ENCODE measurements at places on chromosomes 13 and 19.

DNA sequence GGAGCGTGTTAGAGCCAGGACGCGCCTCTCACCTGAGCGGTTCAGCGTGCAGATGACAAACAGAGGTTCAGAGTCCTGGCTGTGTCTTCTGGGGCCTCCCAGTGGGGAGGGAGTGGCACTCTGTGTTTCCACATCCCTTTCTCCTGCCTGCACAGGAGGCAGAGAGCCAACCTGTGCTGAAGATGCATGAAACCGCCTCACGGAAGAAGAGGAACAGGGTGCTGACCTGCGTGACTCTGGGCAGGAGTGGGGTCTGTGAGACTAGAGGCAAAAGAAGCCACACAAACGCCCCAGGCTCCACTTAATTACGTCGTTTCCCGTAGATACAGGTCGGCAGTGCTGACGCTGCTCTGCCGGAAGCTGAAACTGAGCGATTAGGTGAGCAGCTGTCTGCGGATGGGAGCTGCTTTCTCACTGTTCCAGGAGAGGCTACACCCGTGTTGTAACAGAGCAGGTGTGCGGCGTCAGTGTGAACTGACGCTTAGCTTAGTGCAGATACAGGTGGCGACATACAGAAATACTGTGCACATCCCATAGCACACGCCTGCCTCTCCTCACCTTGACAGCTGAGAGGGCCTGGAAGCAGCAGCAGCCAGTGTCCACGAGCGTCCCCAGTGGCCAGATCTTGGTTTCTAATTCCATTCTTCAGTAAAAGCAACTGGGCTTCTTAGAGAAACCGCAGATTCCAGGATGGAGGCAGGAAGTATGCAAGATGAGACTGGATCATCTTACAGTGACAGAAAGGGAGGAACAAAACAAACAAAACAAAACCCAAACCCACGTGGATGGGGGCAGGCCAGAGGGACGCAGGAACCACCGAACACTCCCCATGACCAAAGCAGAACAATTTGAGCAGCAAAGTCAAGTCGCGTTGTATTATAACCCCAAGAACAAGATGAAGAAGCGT, 37.7 kb upstream of the MCF2L start:
- DNase-seq, result no peak

GRCh38 chr13:54647275-54647674, 1618.7 kb downstream of the OLFM4 start:
- no peak for DNase-seq

DNA sequence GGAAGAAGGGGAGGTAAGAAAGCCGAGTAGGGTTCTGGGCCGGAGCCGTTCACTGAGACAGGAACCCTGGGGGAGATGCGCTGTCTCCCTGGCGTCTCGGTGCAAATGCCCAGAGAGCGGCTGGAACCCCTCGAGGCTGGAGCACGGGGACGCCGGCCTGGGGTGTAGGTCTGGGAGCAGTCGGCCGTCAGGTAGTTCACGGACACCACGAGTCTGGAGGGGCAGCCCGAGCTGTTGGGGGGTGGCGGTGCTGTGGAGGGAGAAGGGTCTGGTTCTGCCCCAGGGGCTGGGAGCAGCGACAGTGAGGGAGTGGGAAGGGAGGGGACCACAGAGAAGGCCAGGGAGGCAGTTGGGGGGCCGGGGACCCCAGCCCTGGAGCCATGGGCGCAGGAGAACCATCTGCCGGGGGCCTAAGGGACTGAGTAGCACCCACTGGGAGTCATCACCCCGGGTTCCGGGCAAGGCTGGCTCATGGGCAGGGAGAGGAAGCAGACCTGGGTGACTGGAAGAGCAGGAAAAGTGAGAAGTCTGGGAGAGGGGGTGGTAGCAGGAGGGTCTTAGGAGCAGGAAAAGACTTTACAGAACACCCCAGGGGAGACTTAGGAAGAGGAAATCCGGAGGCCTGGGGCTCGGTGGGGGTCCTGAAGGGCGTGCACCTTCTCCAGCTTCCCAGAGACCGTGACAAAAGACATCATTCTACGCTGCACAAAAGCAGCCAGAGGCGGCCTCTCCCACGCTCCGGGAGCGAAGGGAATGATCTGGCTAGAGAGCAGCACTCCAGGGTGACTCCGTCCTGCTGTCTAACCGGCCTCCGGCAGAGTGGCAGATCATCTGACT, 173.1 kb upstream of the SOX1 start:
- no peak for DNase-seq

DNA sequence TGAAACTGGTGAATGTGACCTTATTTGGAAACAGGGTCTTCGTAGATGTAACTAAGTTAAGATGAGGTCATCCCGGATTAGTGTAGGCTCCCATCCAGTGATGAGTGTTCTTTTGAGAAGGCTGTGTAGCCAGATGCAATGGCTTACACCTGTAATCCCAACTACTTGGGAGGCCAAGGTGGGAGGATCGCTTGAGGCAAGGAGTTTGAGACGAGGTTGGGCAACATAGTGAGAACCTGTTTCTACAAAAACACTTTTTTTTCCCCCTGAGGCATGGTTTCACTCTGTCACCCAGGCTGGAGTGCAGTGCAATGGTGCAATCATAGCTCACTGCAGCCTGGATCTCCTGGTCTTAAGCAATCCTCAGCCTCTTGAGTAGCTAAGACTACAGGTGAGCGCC, 36.4 kb downstream of the FBN3 start:
- no peak for DNase-seq

- DNase-seq, result no peak
Measured at GRCh38 chr19:45764945-45765701, 3.9 kb downstream of the SIX5 start.

DNA sequence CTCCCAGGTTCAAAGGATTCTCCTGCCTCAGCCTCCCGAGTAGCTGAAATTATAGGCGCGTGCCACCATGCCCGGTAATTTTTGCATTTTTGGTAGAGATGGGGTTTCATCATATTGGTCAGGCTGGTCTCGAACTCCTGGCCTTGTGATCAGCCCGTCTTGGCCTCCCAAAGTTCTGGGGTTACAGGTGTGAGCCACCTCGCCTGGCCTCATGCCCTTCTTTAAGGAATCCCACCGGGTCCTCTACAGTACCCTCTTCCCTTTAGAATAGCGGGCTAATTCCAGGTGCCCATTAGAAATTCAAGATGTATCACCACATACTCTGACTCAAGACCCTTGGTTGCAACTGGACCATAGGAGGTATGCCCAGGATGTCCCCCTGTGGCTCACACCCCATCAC, 74.2 kb upstream of the ZNF536 start:
- no peak for DNase-seq

DNA sequence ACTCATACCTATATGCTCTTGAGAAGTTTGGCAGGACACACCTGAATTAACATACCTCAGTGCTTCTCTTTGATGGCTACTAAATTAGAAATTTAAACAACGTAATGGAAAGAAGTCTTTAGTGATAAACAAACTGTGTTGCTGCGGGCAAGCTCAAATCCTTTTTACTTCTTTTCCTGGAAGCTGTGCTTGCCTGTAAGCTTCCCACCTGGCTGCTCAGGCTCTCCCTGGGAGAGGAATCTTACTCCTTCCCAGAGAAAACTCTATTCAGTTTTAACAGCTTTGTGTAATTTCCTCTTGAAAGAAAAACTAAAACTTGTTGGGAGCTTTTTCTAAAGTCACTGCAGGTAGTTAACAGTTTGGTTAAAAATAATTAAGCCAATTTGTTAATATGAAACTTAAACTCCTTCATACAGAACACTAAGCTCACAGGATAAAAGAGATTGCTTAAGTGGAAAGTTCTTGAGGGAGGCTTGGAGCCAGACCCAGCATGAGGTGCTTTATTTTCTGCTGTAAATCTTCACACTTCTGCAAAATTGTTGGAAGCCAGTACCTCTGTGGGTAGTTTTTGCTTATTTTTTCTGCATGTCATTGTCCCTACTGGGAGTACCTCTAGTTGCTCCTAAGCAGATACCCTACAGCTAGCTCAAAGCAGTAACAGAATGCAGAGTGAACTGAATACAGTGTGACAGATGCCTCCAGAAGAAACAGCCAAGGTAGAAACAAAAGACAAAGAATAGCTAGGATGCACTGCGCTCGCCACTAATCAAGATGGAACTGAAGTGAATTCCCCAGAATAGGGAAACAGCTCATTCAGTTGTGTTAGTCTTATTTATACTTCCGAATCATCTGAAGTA, 1253.0 kb downstream of the PCDH17 start:
- no peak for DNase-seq

DNA sequence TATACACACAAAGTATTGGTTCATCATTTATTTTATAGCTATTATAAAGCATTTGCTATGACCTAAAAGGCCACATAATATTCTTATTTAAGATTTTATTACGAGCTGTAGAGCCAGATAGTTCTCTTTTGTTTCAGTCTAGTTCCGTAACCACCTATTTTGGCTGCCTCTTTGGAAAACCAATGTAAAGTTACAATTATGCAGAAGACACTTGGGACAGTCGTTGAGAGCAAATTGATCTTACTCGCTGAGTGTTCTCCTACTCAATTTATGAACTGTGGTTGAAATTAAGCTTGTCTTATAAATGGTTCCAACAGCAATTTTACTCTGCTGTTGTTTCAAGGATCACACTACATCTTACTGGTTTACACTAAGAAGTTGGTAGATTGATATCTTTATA, 122.3 kb downstream of the SLC7A1 start:
- no peak for DNase-seq

GRCh38 chr19:41691268-41691970, 3.3 kb upstream of the CEACAM7 start:
- DNase-seq, result no peak

- DNase-seq, result no peak
Measured at GRCh38 chr19:30590596-30591229, 218.5 kb downstream of the ZNF536 start.

DNA sequence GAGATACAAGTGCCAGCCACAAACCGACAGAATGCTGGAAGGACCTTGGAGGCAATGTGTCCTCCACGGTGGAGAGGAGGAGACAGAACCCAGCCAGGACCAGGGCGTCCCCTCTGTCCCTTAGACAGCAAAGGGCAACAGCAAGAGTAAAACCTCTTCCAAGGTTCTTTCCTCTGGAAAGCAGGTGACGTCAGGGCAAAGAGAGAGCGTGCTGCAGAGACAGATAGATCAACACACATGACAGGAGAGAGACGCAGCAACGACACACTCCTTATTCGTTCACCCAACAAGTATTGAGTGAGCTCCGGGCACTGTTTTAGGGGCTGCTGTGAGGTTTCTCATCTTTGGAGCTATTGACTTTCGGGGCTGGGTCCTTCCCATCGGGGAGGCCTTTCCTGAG, 1.3 kb upstream of the GALP start:
- no peak for DNase-seq

DNA sequence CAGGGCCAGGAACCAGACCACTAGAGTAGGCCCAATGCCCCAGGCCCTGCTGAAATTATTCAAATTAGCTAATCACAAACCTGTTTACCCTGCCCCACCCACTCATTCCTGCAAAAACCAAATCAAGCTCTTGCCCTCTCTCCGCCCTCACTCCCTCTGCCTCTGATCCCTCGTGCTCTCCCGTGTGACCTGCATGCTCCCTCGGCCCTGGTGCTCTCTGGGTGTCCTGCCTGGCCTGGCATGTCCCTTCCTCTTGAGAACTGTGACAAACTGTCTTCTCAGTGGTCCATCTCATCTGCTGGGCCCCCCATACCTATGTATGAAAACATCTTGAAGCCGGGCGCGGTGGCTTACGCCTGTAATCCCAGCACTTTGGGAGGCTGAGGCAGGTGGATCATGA, 12.2 kb upstream of the TTYH1 start:
- no peak for DNase-seq

DNA sequence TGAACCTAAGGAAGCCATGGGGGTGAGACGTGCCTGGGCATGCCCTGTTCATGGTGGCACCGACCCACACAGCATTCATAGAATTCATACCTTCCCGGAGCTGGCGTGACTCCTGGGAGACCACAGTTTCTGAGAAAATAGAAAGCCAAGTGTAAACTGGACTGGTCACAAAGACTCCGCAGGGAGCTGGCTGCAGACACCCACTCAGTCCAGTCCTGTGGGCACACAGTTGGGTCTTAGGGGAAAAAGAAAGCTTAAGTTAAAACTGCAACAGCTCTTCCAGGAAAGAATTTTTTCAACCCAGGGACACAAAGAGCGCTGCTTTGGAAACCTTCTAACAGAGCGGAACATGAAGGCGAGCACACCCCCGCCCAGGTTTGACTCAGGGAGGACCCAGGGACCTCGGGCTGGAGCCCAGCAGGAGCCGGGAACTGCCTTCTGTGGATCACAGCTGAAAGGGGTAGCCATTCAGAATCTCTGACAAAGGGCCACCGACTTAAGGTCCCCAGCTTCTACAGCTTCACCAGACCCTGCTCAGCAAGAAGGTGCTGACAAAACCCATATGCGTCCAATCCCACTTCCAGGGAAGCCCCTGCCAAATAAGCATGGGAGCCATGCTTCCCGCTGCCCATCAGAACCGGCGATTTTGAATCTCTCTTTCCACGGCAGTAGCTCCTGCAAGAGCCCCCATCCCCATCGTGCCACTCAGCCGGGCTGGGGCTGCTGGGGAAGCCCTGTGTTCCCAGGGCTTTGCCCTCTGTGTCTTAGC, 183.7 kb downstream of the COL4A1 start:
- no peak for DNase-seq

- peak; percentile 54 for DNase-seq
Measured at GRCh38 chr13:36163809-36164308, 32.7 kb upstream of the DCLK1 start.
